ENCODE measurements at places on chromosomes 5 and 9. TPM values are rescaled to one million over a fixed set of nuclear protein-coding genes. Genes with fewer than 3 reads are reported as not detected.

Gene MED7
- 13.4 TPM for total RNA-seq

Gene SOX30
- 0.09 TPM for total RNA-seq

Gene PLPP1
- 70.8 TPM for total RNA-seq

DNA sequence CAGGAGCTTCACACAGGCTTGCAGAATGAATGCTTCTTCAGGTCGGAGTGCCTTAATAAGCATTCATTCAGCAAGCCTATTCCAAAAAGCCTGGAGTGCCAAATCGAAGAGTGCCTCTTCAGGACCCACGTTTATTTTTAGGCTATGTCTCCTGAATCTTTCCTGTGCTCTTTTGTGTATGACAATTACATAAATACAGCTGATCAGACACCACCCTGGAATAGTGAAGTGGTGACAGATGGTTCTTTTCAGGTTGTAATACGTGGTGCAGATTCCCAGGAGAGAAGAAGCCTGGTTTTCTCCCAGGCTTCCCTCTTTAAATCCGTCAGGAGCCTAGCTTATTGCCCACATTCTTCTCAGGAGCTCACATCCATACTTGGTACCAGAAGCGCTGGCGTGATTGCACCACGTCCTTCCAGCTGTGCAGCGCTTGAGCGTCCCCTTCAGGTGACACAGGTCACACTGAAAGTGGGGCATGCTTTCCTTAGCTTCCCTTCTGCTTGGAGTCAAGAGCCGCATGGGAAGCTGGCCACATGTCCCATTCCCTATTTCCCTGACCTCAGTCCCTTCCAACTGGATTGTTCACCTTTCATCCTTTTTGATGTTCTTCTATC, 123.1 kb downstream of the ADCY2 start:
- no peak for DNase-seq

- DNase-seq = no peak
Measured at GRCh38 chr9:18350995-18351595, 122.9 kb upstream of the ADAMTSL1 start.

DNA sequence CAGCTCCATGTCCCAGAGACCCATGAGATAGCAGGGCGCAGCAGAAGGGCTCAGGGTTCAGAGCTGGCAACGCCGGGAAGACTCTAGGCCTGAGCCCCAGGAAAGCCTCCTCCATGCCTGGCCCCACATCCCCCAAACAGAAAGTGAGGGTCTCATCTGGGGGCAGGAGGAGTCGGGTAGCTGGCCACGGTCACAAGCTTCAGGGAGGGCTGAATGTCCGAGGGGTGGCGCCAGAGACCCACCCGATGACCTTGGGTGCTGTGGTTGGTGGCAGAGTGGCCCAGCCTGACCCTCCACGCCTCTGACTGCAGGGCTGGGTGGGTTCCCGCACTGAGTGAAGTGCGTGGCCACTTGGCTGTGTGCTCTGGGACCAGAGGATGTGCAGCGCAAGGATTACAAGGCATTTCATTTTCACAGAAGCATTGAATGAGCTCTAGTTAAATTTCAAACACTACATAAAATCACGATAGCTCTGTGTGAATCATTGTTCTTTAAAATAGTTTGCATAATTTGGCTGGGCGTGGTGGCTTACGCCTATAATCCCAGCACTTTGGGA, 3.0 kb downstream of the C8G start:
- DNase-seq = peak; percentile 59

Gene AGXT2
- total RNA-seq = 0.04 TPM

DNA sequence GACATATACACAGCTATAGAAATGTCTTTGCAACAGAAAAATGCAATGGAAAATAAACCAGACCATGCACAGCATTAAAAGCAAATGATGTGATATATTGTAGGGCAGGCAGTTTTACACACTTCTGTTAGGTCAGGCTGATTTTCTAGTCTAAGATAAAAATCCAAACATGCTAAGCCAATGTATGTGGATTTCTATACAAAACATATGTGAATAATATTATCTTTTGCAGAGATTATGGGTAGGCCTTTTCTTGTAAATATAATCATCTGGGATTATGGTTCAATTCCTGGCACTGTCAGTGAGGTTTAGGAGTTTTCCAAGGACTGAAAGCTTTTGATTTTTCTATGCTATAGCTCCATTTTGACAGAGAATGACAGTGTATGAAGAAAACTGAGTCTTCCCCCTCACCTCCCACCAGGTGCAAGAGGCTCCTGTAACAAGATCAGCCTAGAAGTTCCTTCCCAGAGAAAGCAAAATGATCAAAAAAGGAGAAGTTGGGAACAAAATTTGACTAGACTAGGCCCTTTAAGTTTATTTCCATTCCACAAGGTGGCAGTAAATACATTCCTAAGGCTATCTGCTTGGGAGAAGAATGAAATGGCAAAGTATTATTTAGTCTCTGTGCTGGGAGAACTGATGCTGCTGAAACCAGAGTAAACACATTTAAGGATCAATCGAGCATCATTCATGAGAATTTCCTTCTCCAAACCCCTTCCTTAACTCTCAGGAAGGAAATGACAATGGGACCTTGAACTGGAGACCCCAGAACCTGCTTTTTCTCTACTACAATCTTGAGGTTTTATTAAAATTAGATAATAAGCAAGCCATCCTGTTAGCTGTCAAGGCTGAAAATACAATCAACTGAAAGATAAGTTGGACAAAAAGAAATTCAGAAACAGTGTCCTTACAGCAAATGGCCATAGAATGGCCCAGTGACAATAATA, 133.0 kb upstream of the TUT7 start:
- peak; percentile 95 for DNase-seq

Gene CD72
- 1.6 TPM for total RNA-seq
